Activated naive CD4-positive, alpha-beta T cell (primary cell): ENCODE measurements at places on chromosomes 6 and 20.

- DNase-seq: no peak
Measured at GRCh38 chr6:116389357-116389756, 18.6 kb downstream of the DSE start.

DNA sequence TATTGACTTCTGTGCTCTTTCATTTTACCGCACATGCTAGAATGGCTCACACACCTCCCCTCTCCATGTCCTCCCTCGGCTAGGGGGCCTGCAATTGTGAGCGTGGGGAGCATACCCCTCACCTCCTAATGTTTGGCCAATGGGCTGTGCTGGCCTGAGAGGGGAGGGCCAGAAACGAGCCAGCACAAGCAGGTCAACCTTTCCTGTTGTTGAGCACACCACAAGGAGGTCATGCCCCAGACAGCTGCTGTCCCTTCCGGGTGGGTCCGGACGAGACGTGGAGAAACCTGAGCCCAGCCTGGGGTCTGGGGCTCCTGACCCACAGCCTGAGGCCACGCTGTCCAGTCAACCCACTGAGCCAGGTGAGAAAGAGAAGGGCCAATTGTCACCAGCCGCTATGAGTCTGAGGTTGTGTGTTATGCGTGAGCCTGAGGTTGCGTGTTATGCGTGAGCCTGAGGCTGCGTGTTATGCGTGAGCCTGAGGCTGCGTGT lies 77.4 kb downstream of the TTLL2 start:
- DNase-seq: no peak

DNA sequence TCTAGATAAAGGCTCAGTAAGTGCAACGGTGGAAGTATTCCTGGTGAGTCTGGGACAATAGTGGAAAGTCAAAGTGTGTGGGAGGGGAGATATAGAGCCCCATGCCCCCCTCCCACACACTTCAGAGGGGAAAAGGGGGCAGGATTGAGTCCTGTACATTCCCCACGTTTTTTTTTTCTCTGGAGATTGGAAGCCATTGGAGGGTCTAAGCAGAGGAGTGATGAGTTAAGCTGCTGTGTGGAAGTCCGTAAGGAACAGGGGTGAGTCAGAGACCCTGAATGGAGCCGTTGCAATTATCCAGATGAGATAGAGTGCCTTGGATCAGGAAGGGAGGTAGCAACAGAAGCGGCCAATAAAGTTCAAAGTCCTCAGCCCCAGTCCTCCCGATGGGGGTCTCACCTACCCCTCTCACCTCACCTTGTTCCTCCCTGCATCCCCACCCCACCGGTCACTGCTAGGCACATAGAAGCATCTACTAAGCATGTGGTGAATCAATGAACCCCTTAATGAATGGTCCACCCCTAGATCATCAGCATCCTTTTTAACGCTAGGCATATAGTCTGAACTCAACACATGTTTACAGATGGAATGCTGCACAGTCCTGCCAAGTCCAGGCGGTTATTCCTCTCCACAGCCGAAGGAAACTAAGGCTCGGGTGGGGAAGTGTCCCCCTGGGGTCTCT lies 662 bp upstream of the SLC9A8 start:
- DNase-seq: no peak

DNA sequence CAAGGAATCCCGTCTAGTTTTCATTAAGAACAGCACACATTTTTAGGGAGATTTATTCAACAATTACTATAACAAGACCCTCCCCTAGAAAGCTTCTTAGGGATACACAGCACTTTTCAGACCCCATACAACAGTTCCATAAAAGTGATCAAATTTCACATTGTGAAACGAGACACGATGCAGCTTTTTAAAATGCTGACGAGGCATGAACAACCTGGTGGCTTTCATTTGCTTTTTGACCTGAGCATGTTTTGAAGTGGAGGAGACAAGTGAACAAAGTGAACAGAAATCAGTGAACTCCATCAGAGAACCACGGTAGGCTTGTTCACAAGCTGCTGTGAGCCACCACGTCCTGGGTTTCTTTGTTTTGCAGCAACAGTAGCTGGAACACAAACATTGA lies 112.2 kb downstream of the PCSK2 start:
- no peak for DNase-seq

DNA sequence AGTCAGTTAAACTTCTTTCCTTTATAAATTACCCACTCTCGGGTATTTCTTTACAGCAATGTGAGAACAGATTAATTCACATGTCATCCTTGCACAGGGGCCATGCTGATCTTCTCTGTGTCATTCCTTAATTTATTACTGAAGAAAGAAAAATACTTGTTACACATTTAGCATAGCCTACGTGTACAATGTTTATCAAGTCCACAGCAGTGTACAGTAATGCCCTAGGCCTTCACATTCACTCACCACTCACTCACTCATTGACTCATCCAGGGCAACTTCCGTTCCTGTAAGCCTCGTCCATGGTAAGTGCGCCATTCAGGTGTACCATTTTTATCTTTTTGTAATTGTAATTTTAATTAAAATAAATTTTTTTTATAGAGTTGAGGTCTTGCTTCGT lies 73.6 kb downstream of the RSPH3 start:
- DNase-seq: no peak

GRCh38 chr6:4668271-4669179 lies 107.7 kb upstream of the CDYL start:
- DNase-seq: no peak

DNA sequence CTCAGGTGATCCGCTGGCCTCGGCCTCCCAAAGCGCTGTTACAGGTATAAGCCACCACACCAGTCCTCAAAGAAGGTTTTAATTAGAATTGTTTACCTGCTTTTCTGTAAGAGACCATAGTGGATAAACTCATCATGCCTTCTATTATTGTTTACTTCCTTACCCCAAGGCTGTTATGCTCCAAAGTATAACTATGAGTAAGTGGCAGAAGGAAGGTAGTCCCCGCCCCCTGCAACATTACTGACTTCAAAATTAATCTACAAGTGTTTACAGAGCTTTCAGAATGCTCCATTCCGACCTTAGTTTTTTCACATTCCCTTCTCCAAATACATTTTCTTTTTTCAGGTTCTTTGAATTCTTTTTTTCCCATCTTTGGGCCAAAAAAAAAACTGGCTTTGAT lies 480.5 kb upstream of the NOX3 start:
- no peak for DNase-seq

DNA sequence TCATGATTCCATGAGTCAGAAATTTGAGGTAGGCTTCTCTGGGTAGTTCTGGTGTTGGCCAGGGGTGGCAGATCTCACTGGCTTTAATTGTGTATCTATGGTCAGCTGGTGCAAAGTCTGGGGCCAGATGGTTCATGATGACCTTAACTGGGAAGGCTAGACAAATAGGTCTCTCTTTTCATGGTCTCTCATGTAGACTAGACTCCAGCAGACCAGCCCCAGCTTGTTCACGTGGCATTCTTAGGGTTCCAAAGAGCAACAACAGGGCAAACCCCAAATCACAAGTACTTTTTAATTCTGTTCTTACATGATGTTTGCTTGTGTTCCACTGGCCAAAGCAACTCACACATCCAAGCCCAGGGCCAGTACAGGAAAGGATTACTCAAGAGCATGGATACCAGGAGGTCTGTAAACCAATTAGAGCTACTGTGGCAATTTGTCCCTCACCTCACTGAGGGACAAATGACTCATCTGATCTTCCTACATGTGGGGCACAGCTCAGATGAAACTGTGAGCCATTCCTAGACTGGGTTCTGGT lies 79.5 kb upstream of the PBOV1 start:
- no peak for DNase-seq

GRCh38 chr6:147043994-147044477 lies 160.2 kb upstream of the STXBP5 start:
- DNase-seq: no peak

GRCh38 chr6:16762268-16762549 lies 949 bp upstream of the ATXN1 start:
- DNase-seq: no peak

DNA sequence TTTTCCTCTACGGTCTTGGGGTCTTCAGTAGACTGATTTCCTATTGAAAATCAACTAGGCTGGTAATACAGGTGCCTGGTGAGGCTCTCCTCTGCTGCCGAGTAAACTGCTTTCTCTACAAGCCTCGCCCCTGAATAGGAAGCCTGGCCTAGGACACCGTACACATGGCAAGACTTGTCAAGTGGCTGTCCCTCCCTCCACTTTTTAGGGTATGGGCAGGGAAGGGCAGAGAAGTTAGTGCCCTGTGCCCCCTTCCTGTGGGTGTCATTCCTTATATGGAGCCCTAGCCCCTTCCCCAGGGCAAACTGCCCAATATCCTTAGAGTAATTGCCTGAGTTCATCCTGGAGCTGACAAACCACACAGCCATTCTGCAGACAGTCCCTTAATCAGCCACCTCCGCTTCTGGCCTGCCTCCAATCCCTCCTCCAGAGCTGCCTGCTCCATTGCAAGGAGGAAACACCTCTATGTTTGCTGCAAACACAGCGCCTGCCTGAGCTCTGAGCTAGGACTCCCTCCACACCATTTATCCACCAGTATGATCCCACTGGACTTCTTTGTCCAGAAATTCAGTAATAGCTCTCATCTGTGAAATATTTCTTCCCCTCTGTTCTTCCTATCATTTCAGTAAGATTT lies 93.1 kb downstream of the CHD6 start:
- no peak for DNase-seq

DNA sequence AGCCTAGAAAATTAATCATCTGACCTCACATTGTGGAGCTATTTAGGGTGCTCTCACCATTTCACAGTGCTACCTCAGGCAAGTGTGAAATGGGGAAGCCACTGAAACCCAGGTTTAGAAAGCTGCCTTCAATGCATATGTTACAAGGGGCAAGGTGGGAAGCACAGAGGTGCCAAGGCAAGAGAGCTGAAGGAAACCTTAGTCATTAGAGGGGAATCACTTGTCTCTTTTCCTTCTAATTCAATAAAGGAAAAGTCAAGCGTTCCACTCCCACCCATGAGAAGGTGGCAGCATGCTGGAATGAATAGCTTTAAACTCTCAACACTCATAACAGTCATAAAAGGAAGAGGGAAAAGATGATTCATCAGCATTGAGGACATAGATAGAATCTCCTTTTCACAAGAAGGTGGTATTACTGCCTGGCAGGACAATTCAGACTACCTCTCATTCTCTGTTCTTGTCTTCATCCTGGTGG lies 251.9 kb upstream of the IRAK1BP1 start:
- DNase-seq: no peak

DNA sequence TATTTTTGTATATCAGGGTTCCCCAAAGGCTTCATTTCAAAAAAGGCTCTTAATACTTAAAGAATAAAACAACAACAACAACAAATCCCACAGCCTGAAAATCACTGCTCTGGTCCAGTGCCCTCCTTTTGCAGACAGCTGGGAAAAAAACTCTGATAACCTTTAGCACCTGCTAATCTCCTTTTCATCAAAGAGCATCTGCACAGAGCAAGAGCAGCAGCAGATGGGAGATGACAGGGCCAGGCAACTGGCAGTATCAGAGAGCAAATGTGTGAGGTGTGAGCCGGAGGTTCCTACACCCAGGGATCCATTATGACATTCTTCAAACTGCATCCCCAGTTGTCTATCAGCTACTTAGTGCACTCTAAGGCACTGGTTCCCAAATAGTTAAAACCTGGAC lies 25.7 kb downstream of the TTI1 start:
- DNase-seq: no peak

DNA sequence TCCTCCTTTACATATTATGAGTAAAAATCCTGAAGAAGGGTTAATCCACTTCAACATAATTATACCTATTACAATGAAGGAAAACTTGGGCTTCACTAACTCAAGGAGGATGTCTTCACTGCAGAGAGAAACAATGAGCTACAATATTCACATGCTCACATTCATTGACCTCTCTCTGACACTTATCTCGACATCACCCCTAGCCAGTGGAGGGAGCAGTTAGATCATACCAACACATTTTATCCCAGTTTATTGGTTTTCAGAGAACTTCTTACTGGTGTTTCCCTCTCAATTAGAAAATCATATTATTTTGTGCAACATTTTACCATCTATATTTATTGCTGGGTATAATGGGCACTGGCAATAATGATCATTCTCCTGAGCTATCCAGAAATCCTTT lies 646.5 kb downstream of the TENT5A start:
- DNase-seq: no peak

DNA sequence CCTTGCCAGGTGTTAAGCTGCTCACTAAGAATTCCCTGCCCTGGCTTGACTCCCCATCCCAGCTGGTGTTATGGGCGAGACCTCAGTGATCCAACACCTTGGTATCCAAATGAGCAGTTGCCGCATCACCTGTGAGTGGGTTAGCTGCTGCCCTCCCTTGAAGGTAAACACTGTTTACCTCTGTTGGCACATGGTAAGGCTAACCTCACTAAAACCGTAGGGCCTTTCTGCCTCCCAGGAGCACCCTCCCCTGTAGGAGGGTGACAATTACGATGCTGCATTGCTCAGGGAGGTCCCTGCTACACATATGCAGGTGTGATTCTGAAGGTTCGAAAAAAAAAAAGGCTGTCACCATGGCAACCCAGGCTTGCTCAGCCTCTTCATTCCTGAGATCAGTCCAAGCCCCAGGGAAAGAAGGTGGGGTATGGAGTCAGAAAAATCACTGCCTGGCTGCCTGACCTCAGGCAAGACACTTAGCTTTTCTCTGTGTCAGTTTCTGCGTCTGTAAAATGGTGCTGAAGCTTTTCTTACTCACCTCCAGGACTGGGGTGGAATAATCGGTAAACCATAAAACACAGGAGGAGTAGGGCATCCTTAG lies 19.5 kb downstream of the PNPLA1 start:
- DNase-seq: no peak

- no peak for DNase-seq
Measured at GRCh38 chr20:25052255-25053194, 5.4 kb downstream of the ACSS1 start.

- no peak for DNase-seq
Measured at GRCh38 chr6:69936674-69937363, 70.5 kb downstream of the COL19A1 start.

GRCh38 chr20:35226126-35226883 lies at the start of gene MMP24:
Gene MMP24 (plus strand): TSS chr20:35226690. CDS start chr20:35226739, 49 bp downstream.
- DNase-seq: no peak

- DNase-seq: no peak
Measured at GRCh38 chr6:2035046-2035445, 210.4 kb downstream of the GMDS start.

GRCh38 chr20:44123251-44123650 lies 63.7 kb downstream of the JPH2 start:
- no peak for DNase-seq

DNA sequence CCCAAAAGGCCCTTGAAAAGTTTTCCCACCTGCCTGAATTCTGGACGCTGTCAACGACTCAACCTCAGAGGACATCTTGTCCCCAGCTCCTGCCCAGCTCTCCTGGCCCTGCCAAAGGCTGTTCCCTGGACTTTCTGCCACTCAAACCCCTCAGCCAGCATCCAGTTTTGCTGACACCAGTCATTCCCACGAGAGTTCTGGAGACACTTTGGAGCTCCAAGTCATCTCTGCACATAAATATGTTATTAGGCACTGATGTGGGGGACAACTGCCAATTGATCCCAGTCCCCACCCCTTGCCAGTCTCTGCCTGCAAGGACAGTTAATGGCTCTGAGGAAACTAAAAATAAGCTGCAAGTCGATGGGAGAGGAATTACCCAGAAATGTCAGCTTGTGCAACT lies 38.9 kb upstream of the KCNB1 start:
- DNase-seq: no peak
